ENCODE measurements at places on chromosomes 1 and 21. TPM values are rescaled to one million over a fixed set of nuclear protein-coding genes. Genes with fewer than 3 reads are reported as not detected.

DNA sequence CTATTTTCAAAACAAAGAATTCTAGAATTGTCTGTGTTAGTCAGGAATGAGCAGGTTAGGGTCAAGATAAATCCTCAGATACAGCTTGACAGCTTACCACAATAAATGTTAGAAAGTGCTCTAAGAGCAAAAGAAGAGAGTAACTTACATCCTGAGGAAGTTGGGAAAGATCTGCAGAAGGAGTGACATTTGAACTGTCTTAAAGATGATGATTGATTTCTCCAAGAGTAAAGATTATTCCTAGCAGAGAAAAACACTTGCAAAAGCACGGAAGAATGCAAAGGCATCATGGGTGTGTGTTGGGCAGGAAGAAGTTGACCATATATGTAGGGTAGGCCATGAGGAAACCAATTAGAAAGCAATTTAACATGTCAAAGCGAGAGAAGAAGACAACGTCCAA, 175.4 kb downstream of the LRRC7 start:
- H3K4me1 ChIP-seq, result no peaks in the 10 kb centered on the region
- no peaks in the 10 kb centered on the region for H3K27me3 ChIP-seq

DNA sequence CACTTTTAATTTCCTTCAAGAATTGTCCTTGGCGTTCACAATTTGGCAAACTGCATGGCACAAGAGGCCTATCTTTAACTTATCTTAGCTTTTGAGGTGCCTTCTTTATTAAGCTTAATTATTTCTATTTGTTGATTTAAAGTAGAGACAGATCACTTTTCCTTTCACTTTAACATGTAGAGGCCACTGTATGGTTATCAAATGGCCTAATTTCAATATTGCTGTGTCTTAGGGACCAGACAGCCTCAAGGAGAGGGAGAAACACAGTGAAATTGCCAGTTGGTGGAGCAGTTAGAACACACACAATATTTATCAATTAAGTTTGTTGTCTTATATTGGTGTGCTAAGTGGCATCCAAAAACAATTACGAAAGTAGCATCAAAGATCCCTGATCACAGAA, 1013.9 kb downstream of the KCNT2 start:
- H3K27me3 ChIP-seq, result no peaks in the 10 kb centered on the region
- H3K4me1 ChIP-seq, result no peaks in the 10 kb centered on the region
- H3K4me3 ChIP-seq, result no peak overlapping the region
- no peaks in the 10 kb centered on the region for H3K36me3 ChIP-seq
- no peak for DNase-seq
- H3K27ac ChIP-seq, result no peak overlapping the region

- no peaks in the 10 kb centered on the region for H3K4me1 ChIP-seq
- no peak for DNase-seq
- H3K36me3 ChIP-seq, result no peaks in the 10 kb centered on the region
- no peaks in the 10 kb centered on the region for H3K27me3 ChIP-seq
- no peak overlapping the region for H3K4me3 ChIP-seq
Measured at GRCh38 chr1:91383456-91383855, 21.2 kb downstream of the HFM1 start.

The CACNA1S gene
- polyA plus RNA-seq, result not detected

- H3K4me1 ChIP-seq, result no peaks in the 10 kb centered on the region
- no peak overlapping the region for H3K4me3 ChIP-seq
- no peak for DNase-seq
- H3K27ac ChIP-seq, result no peak overlapping the region
Measured at GRCh38 chr1:95352767-95353166, 118.8 kb downstream of the RWDD3 start.

DNA sequence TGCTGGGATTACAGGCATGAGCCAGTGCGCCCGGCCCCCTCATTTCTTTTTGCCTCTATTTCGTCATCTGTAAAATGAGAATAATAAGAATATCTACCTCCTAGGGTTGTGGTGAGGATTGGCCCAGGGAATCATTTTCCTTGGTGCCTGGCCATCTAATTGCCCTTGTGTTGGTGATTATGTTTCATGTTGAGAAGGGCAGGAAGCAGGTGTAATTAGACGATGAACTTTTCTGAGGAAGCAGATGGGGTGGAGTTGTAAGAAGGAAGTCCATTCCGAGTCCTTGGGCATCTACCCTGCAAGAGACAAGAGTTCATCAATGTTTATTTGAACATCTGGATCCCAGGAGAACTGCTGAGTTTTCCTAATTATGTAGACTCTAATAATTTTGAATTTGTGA, 38.7 kb upstream of the NEK2 start:
- H3K27me3 ChIP-seq, result no peaks in the 10 kb centered on the region
- no peak overlapping the region for H3K27ac ChIP-seq

- no peaks in the 10 kb centered on the region for H3K36me3 ChIP-seq
- DNase-seq, result no peak
- no peak overlapping the region for H3K27ac ChIP-seq
- no peaks in the 10 kb centered on the region for H3K27me3 ChIP-seq
Measured at GRCh38 chr1:88877911-88878310, 13.5 kb downstream of the GTF2B start.

The SWT1 gene
- 1.0 TPM for polyA plus RNA-seq

The NUF2 gene
- polyA plus RNA-seq, result 10.4 TPM

The ST6GALNAC3 gene
- 6.6 TPM for polyA plus RNA-seq

The CFAP74 gene
- polyA plus RNA-seq, result not detected

GRCh38 chr1:8856689-8857412, 21.6 kb downstream of the ENO1 start:
- H3K4me1 ChIP-seq, result peaks cover 36% of the 10 kb centered on the region
- H3K27ac ChIP-seq, result peak overlapping the region; percentile 80
- no peak for DNase-seq
- H3K36me3 ChIP-seq, result peaks cover 10% of the 10 kb centered on the region
- H3K4me3 ChIP-seq, result no peak overlapping the region
- H3K27me3 ChIP-seq, result no peaks in the 10 kb centered on the region

The APOBEC4 gene
- polyA plus RNA-seq, result not detected

GRCh38 chr1:178784131-178784536, 59.1 kb downstream of the RALGPS2 start:
- peak overlapping the region; percentile 37 for H3K4me3 ChIP-seq
- H3K27ac ChIP-seq, result peak overlapping the region; percentile 26
- H3K27me3 ChIP-seq, result no peaks in the 10 kb centered on the region
- DNase-seq, result peak; percentile 47

DNA sequence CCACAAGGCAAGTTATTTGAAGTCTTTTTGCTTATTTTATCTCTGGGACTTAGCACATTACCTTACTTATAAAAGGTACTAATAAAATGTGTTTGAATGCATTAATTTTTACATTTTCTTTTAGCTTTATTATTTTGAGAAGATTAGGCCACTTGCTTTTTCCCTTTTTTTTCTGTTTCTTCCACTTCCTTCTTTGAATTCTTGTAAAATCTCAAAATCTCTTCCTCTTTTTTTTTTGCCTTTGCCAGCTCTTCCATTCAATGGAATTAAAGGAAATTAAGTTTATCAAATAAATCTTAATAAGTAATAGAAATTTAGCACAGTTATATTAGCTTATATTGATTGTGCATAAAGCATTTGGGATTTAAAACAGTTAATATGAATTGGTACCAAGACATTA, 260.9 kb downstream of the SRGAP2C start:
- H3K27me3 ChIP-seq, result no peaks in the 10 kb centered on the region
- peaks cover 2% of the 10 kb centered on the region for H3K4me1 ChIP-seq
- no peak for DNase-seq
- no peak overlapping the region for H3K27ac ChIP-seq
- no peaks in the 10 kb centered on the region for H3K36me3 ChIP-seq
- H3K4me3 ChIP-seq, result no peak overlapping the region

DNA sequence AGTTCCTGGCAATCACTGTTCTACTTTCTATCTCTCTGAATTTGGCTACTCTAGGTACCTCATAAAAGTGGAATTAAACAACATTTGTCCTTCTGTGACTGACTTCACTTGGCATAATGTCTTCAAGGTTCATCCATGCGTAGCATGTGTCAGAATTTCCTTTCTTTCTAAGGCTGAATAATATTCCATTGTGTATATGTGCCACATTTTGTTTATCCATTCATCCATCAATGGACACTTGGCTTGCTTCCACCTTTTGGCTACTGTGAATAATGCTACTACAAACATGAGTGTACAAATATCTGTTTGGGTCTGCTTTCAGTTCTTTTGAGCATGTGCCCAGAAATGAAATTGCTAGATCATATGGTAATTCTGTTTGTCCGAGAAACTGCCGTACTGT, 14.7 kb downstream of the CACHD1 start:
- H3K36me3 ChIP-seq, result no peaks in the 10 kb centered on the region
- H3K27me3 ChIP-seq, result no peaks in the 10 kb centered on the region
- DNase-seq, result peak; percentile 82
- H3K4me1 ChIP-seq, result peaks cover 35% of the 10 kb centered on the region
- H3K27ac ChIP-seq, result no peak overlapping the region

DNA sequence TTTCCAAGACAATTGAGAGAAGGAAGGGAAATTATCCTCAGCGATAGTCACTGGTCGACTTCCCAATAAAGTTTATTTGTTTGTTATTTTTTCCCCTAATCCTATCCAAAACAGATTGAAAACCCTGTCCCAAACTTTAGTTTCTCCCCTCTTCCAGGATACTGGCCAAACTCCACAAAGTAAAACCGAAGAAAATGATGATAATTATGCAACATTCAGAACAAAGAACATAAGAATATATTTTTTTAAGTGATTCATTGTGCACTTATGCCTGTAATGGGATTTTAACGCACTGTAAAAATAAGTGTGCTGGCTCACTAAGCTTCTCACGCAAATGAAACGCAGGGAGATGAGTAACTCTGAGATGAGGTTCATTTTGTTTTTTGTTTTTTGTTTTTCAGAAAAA, 6.0 kb downstream of the GLIS1 start:
- peaks cover 2% of the 10 kb centered on the region for H3K4me1 ChIP-seq
- peaks cover 60% of the 10 kb centered on the region for H3K27me3 ChIP-seq
- DNase-seq, result no peak
- H3K36me3 ChIP-seq, result no peaks in the 10 kb centered on the region

GRCh38 chr1:159945483-159946241, at the start of gene IGSF9:
TSS of gene IGSF9 (minus strand) at chr1:159945613. CDS start at chr1:159943454, 2,159 bp downstream.
- no peak within 1 kb of the TSS for H3K27ac ChIP-seq
- H3K4me3 ChIP-seq, result no peak within 1 kb of the TSS
- H3K4me1 ChIP-seq, result peaks cover 5% of the 10 kb centered on the region
- peak; percentile 85 for DNase-seq
- peaks cover 22% of the 10 kb centered on the region for H3K27me3 ChIP-seq
- H3K36me3 ChIP-seq, result no peaks in the 10 kb centered on the region

Measured in endothelial cell of umbilical vein (primary cell).